CD4-positive, alpha-beta T cell treated with Interleukin-17A for 4 hours (primary cell): ENCODE measurements at places on chromosomes 2 and 18.

- DNase-seq, result no peak
Observed at GRCh38 chr18:56983275-56983992, 163.5 kb upstream of the BOD1L2 start.

DNA sequence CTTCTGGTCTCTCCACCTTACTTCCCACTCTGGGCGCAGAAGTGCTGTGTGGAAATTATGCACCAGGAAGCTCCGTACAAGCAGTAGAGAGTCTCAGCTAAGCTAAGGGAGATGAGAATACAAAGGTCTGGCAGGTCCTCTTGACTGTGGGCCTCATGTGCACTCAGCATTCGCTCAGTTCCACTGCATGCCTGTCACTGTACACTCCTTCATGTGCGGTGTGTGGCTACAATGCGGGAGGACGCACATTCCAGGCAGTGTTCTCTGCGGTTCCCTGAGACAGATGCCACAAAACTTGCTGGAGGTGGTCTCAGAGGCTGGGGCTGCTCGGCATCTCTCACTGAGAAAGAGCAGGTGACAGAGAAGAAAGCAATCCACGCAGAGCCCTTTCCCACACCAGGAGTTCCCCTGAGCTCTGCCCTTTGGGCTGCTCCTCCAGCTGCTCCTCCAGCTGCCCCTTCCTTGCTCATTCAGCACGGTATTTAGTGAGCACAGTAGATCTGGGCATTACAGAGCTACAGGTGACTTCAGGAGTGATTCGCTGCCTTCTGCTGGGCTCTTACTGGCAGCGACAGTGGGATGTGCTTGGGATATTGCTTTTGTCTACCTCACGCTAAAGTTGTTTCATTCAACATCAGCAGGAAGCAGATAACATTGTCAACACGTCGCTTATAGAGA lies 176.6 kb downstream of the SH3RF3 start:
- no peak for DNase-seq

- DNase-seq, result peak; percentile 41
Observed at GRCh38 chr2:240733803-240734495, 42.3 kb downstream of the AQP12A start.

DNA sequence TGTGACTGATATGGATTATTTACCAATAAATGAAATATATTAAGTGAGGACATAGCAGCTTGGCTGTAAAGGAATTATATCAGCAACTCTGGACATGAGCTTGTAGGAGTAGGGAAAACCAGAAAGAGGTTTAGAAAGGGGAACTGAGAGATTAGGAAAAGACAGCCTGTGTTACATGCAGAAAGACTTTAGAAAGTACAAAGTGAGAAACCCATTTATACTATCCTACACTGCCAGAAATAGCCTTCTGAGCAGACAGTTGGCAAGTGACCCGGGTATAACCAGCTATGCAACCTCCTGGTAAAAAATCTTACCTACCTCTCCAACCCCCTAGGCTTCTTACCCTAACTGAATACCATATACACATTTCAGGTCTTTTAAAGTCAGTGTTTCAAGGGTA lies 134.1 kb downstream of the ANKRD44 start:
- no peak for DNase-seq

- DNase-seq, result no peak
Observed at GRCh38 chr18:61710082-61710620, 182.7 kb downstream of the RNF152 start.

DNA sequence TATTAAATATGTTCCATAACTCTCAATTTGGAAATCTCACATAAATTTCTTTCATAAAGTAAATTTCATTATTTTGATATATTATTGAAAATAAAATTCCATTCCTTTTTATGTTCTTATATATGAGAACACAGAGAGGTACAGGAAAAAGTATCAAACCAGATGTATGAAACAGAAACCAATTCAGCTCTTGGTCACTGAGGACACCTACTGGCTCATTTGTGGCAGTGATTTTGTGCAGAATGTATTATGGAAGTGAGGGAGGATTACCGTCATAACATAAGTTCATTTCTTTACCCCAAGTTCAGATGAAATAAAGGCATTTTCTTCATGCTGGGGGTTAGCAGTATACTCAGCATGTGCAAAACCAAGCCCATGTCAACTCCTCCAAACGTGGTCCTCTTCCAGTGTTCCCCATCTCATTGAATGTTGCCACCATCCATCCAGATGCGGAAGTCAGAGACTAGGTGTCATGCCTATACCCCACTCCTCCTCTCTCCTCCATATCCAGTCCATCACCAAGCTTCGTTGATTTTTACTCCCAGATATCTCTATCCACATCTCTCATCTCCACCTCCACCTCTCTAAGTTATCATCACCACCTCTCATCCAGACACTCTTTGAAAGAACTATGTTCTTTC lies 41.7 kb upstream of the MALL start:
- no peak for DNase-seq

DNA sequence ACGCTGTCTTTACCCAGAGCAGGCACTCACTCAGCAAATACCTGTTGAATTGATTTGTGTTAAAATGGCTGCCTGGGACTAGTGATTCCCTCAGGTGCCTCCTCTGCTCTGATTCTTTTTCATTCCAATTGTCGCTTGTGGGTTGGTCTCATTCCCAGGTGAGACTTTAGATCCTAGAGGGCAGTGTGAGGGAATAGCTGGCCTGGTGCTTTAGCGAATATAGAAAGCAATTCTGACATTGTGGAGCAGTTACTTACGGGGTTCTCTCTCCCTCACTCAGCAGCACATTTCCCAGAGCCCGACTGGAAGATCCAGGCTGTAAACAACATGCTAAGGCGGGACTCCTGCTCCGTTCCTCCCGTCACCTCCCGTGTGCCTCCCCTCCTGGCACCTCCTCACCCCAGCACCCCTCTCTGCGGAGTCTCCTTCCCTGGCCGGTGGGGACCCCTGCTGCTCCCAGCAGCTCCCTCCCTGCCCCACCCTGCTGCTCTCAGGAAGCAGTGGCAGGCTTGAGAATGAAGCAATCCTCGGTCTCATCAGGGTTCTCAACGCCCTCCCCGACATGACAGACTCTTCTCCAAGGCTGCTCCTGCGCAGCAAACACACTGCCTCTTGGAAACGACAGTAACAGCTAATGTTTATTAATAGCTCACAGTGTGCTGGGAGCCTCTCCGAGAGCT lies 26.9 kb downstream of the CELF4 start:
- no peak for DNase-seq

DNA sequence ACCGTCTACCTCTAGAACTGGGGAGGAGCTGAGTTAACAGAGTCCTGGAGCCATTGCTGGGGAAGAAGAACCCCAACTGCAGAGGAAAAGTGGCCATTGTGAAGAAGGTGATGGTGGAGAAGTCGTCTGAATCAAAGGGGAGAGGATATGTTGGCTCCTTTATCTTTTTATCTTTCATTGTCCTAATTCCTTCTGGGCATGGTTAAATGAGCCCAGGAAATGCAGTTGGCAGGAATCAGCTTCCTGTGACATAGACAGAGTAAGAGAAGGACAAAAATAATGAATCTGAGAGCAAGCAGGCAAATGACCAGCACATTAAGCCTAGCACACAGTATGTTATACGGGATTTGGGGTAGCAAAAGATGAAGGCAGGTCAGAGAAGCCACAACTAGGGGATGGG lies 16.0 kb upstream of the ACTR3 start:
- no peak for DNase-seq

DNA sequence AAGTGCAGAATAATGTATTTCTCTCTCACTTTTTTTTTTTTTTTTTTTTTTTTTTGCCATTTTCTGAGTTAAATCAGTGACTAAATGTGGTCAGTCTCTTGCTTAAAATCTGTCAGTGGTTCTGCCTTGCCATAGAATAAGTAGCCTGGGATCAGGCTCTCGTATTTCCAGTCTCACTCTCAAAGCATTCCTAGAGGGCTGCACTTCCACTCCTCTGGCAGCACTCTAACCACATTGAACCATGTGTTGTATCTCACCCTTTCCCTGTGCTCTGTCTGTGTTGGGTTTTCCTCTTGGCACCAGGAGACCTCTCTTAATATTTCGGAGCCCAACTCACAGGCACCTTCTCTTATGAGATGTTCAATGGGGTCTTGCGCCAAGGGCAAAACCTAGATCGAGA lies 304.4 kb downstream of the CTNNA2 start:
- no peak for DNase-seq

- DNase-seq, result no peak
Observed at GRCh38 chr2:38201784-38202183, 125.8 kb upstream of the CYP1B1 start.

- peak; percentile 80 for DNase-seq
Observed at GRCh38 chr2:230866756-230867523, 2.2 kb downstream of the ITM2C start.

- no peak for DNase-seq
Observed at GRCh38 chr2:233689501-233689900, 3.2 kb upstream of the UGT1A6 start.

DNA sequence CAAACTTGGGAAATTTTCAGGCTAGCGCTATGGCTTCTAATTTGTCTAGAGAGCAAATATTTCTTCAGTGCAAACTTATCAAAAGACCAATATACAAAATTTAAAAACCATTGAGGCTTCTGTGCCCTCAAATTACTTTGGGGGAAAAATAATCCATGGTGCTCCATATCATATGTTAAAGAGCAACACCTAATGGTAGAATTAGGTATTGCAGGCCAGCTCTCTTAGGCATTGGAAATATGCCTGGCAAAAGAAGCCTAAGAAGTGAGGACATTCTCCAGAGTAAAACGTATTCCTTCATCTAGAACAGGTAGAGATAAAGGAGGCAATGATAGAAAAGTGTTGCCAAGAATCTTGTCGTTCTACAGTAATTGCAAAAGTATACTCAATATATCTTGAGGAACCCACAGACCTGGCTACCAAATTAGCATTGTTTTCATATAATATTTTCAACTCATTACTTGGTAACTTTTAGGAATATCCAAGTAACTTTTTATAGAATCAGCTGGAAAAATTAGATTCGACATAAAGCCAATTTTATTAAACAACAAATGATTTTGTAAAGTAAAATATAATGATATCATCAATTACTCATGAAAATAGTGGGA lies 401.1 kb downstream of the BCL11A start:
- DNase-seq, result no peak

DNA sequence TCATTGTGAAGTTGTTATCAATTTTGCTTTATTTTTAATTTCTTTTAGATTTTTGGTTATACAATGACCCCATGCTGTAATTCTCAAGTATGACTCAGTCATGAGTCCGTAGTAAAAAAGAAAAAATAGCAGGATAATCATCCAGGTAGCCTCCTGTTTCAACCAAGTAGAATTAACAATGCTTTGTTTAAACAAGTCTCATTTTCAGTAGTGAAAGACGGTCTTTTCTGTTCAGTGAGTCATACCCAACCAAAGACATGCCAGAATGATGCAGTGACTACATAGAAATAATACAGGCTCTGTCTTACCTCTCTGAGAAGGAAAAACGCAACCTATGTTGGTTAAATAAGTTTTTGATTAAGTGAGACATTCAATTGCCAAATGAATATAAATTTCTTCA lies 67.8 kb upstream of the DSC1 start:
- no peak for DNase-seq

- no peak for DNase-seq
Observed at GRCh38 chr2:187312718-187313282, 135.3 kb downstream of the CALCRL start.

DNA sequence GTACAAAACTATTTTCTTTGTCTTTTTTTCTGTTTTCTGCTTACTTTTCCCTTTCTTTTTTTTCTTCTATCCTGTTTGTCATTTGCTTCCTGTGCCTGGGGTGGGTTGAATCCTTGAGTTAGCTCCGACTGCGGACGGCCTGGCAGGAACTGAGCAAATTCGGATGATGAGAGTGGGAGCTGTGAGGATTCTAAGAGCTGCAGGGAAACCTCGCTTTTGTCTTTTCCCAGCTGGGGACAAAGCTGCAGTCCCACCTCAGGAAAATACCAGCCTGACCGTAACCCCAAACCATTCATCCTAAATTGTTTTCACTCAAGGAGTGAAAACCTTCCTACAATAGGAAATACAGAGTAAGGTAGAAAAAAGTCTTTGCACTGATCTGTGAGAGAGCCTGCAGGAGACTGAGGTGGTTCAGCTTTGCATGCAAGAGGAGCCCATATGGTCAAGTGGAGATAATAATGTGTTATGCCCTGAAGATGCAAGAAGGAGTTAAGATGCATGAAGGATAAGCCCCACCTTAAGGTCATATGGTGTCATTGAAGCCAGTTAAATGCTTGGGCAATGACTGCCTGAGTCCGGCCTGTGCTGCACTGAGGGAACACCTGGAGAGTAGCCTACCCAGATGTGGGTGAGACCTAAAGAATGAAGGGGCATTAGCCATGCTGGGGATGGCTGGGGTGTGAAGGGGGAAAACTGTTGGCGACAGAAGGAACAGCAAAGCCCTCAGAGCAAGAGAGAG lies 31.7 kb upstream of the ARL4C start:
- DNase-seq, result no peak

DNA sequence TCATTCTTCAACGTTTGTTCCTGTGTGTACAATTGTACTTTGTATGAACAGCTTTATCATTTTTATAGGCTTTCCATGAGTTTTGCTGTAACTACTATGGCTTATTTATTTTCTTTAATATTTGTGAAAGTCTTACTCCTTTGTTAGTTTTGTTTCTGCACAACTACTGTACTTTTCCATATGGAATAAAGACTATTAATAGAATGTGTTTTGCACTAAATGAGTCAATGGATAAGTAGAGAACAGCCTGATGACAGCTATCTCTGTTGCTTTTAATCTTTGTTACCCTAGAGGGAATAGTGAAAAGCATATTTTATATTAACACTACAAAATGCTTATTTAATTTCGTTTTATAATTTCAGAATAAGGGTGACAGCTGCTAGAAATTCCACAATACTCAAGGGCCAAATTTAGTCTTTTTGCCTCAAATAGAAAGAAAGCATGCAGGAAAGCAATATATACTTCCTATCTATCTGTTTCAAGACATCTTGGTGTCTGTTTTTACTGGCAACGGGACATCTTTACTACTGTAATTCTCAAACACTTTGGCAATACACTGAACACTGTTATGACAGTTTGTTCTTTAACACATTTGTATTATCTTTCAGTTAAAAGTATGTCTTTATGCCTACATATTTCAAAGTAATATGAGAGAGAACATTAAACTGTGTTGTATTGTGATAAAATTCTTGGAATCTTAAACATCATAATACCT lies 53.9 kb downstream of the WDSUB1 start:
- DNase-seq, result no peak

DNA sequence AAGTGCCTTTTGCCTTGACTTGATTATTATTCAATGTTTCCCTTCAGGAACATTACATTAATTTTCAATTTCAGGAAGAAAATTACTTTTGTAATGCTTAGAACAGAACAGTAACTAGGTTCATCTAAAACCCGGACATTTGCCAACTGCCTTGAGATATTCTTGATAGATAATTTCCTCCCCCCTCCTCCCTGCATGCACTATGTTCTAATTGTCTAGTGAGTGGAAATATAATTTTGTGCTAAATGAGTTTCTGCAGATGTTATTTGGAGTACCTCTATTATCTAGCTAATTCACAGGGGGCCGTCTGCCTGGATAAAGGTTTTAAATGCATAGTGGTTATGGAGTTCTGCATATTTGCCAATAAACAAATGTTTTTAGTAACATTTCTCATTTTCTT lies 200.3 kb upstream of the SLC39A10 start:
- no peak for DNase-seq
